ENCODE measurements at places on chromosomes 1 and 21.
A peak's percentile ranks its signal among the peaks of the same experiment; 100 is the strongest.

- DNase-seq: no peak
Measured at GRCh38 chr1:1377540-1378205, 2.7 kb upstream of the AURKAIP1 start.

DNA sequence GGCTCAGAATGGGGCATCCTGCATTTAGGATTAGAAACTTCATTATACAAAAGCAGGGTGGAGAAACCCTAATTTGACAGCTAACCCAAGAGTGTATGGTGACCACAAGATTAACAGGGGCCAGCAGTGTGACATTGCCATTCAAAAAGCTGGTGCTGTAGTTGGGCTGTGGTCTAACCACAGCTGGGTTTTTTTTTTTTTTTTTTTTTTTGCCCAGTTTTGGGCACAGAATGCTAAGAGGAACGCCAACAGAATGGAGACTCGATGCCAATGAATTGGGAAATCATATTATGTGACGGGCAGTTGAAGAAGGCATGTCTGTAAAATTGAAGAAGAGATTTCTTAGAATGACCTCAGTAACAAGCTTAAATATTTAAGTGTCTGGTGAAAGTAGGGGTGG, 58.4 kb downstream of the NFIA start:
- DNase-seq: no peak

- DNase-seq: no peak
Measured at GRCh38 chr1:89737985-89738510, 82.8 kb upstream of the LRRC8D start.

- DNase-seq: no peak
Measured at GRCh38 chr1:28301368-28302174, 27.3 kb upstream of the MED18 start.

DNA sequence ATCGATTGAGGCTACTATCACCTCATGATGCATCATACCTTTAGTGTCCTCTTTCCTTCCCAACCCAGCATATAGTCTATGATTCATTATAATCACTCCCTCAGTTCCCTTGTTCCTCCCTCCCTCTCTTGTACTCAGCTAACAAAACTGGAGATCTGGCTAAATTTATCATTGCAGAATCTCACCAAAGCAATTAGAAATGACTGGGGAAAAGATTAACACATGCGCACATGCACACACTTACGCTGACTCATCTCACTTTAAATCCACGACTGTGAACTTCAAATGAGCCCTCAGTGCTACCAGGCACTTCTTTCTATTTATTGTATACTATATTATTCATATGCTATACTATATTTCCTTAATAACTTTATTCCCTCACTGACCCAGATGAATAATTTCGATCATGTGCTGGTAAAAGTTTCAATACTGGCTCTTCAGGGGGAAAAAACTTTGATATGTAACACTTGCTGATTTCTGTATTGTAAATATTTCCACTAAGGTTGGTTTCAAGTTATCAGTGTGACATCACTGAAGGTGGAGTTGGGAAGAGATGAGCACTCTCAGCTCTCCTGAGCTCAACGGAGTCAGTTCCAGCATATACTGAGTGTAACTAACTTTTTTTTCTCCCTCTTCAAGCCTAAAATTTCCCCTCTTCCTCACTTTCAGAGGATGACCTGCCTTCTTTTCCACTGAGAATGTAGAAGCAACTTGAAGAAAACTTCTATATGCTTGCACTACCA, 613.7 kb upstream of the B3GALT2 start:
- no peak for DNase-seq

- no peak for DNase-seq
Measured at GRCh38 chr1:186424539-186424938, 36.4 kb downstream of the PDC start.

DNA sequence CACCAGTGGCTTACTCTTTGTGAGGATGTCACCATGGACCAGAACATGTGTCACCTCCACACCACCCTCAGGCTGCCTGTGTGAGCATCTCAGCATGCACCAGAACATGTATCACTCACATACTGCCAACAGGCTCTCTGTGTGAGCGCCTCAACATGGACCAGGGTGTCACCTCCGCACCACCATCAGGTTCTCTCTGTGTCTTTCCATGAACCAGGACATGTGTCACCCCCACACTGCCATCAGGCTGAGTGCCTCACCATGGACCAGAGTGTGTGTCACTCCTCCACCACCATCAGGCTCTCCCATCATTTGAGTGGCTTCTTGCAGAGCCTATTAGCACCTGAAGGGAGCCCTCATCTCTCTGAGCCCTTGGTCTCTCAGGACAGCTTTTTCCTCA, 125.2 kb downstream of the ZNF648 start:
- no peak for DNase-seq

DNA sequence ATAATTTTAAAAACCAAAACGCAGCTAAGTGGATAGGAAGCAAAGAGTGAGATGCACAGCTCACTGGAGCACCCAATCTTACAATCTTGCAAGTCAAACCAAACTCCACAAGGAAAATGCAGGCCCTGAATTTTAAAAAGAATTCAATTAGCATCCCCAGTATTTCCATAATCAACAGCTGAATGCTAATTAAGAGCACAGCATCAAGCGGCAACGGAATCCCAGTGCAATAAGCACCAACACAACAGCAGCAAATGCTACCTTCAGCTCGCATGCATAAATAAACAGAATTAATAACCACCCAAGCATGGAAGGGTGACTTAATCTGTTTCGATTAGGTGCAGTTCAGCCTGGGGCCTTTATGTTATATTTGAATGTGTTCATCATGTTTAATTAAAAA, 142.9 kb downstream of the SLC45A1 start:
- DNase-seq: no peak

DNA sequence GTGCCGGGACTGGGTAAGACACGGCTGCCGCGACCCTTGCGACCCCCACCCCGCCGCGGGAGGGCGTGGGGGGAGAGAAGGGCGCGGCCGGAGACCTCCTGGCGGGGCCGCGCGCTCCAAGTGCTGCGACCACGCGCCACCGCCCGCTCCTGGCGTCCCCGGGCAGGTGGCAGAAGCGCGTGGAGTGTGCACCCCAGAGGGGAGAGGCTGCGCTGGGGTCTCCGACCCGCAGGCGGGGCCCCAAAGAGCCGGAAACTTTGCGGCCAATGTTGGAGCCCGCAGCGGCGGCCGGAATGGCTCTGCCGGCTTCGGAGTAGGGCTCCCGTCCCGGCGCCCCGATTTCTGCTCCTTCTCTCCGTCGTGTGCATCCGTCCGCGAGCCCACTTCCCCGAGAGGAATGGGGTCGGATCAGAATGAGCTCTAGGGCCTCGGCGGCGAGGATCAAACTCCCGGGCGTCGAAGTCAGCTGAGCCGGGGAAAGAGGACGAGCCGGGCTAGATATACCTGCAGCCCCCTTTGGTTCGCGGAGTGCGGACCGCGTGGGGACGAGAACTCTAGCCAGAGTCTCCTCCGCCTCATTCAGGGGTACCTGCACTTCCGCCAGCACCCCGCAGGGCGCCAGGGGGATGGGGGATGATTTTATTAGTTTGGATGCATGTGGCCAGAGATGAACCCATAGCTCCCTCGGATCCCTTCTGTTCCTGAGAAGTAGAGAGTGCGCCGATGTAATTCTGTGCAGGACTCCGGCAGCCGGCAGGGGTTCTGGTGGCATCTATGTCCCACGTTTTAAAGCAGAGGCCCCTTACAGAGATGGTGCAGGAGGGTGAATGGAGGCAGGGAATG, 751 bp downstream of the STUM start:
- peak; percentile 22 for DNase-seq

- DNase-seq: peak; percentile 56
Measured at GRCh38 chr1:172254521-172255222, 165.8 kb upstream of the C1orf105 start.

DNA sequence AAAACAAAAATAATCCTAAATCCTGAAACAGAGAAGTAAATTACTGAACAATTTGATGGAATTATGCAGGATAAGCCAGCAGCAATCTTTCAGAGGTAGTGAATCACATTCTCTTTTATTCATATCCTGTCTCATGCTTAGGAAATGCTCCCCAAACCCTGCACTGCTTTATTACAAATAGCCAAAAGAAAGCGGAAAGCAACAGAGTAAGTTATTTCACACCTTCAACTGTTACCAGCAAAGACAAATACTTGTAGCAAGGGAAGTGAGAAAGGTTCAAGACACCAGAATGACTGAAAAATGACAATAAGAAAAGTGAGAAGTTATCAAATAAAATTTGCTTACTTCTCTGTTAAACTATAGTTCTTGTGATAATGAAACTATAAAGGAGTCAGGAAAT, 6.2 kb downstream of the ZRANB2 start:
- no peak for DNase-seq

GRCh38 chr1:236848274-236848923, 53.3 kb downstream of the MTR start:
- no peak for DNase-seq

GRCh38 chr1:42979896-42980800, 21.5 kb upstream of the SLC2A1 start:
- no peak for DNase-seq

- DNase-seq: no peak
Measured at GRCh38 chr1:109818988-109819764, 55.5 kb upstream of the EPS8L3 start.

GRCh38 chr1:33302325-33302724, 18.6 kb downstream of the A3GALT2 start:
- no peak for DNase-seq

DNA sequence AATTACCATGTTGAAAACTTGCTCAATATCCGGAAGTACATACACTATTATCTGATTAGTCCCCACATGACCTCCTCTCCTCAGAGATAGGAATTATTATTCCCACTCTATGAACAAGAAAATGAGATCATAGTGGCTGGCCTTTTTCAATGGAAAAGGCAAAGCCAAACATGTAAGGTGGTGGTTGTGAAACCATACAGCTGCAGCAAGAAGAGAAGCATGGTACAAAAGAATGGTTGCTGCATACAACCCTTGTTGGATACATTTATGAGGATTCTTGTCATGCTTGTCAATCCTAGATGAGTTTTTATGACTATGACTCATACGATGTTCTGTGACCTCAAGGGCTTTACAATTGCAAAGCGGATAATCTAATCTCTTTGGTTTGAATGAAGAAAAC, 514.7 kb downstream of the PLPP3 start:
- no peak for DNase-seq

GRCh38 chr1:235284231-235284769, 43.7 kb downstream of the ARID4B start:
- DNase-seq: no peak

- DNase-seq: no peak
Measured at GRCh38 chr21:41775149-41775472, 8.3 kb upstream of the RIPK4 start.

GRCh38 chr1:228488818-228489674, 1.9 kb downstream of the RNF187 start:
- DNase-seq: no peak

DNA sequence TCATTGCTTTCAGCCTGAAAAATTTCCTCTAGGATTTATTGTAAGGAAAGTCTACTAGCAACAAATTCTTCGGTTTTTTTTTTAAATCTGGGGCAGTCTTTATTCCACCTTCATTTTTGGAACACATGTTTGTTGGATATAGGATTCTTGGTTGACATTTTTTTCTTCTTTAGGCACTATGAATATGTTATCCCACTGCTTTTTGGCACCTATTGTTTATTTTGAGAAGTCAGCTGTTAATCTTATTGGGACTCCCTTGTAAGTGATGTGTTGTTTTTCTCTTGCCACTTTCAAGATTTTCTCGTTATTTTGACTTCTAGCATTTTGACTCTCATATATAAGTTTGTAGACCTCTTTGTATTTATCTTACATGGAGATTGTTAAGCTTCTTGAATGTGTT, 99.3 kb downstream of the NPHS2 start:
- DNase-seq: no peak

- no peak for DNase-seq
Measured at GRCh38 chr1:39854738-39855137, 28.6 kb downstream of the TRIT1 start.

Data from AG08396 (cell line).